ENCODE measurements at places on chromosomes 3 and 15. TPM values are rescaled to one million over a fixed set of nuclear protein-coding genes. Genes with fewer than 3 reads are reported as not detected.

The RETNLB gene
- not detected for total RNA-seq

The MYLK gene
- total RNA-seq = 70.7 TPM

- H3K4me3 ChIP-seq = no peak overlapping the region
- H3K36me3 ChIP-seq = no peaks in the 10 kb centered on the region
- no peaks in the 10 kb centered on the region for H3K27me3 ChIP-seq
- no peak for DNase-seq
- H3K4me1 ChIP-seq = no peaks in the 10 kb centered on the region
Observed at GRCh38 chr3:109784285-109784684, 446.9 kb upstream of the DPPA4 start.

DNA sequence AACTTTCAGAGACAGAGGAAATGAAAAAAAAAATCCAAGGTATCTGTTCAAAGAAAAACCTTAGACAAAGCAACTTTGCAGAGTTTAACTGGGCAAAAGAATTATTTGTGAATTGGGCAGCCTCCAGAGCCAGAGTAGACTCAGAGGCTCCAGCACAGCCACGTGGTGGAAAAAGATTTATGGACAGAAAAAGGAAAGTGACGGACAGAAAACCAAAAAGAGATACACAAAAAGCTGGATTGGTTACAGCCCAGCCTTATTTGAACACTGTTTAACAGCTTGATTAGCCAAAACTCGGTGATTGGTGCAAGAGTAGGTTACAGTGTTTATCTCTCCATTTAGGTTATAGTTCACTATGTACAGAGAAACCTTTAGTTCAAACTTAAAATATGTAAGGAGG is 23.7 kb upstream of the GPD1L start:
- no peaks in the 10 kb centered on the region for H3K27me3 ChIP-seq
- H3K4me1 ChIP-seq = peaks cover 12% of the 10 kb centered on the region
- peak; percentile 50 for DNase-seq
- no peak overlapping the region for H3K27ac ChIP-seq

DNA sequence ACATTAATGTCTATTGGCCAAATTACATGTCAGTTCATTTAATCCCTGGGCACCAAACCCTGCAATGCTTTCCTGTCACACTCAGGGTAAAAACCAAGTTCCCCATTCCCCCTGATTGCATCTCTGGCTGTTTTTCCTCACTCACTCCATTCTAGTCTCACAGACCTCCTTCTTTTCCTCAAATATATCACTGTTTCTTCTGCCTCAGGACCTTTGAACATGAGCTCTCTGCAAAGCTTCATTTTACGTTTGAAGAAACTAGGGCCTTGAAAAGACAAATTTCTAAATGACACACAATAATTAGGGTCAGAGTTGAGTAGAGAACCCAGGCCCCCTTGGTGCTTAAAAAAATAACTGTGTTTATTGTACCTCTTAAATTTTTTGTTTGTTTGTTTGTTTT is 230.6 kb downstream of the THRB start:
- peaks cover 6% of the 10 kb centered on the region for H3K4me1 ChIP-seq
- H3K27ac ChIP-seq = no peak overlapping the region
- H3K36me3 ChIP-seq = no peaks in the 10 kb centered on the region

The UPK1B gene
- total RNA-seq = not detected

The MB21D2 gene
- total RNA-seq = 16.8 TPM

- no peaks in the 10 kb centered on the region for H3K36me3 ChIP-seq
- no peaks in the 10 kb centered on the region for H3K27me3 ChIP-seq
- DNase-seq = no peak
- no peak overlapping the region for H3K4me3 ChIP-seq
- H3K27ac ChIP-seq = no peak overlapping the region
- H3K4me1 ChIP-seq = no peaks in the 10 kb centered on the region
Observed at GRCh38 chr3:139317660-139318430, 26.0 kb upstream of the MRPS22 start.

Measured in adrenal gland (tissue), 19 donors.